Activated CD4-positive, CD25-positive, alpha-beta regulatory T cell (primary cell): ENCODE measurements at places on chromosomes 5 and 9.

DNA sequence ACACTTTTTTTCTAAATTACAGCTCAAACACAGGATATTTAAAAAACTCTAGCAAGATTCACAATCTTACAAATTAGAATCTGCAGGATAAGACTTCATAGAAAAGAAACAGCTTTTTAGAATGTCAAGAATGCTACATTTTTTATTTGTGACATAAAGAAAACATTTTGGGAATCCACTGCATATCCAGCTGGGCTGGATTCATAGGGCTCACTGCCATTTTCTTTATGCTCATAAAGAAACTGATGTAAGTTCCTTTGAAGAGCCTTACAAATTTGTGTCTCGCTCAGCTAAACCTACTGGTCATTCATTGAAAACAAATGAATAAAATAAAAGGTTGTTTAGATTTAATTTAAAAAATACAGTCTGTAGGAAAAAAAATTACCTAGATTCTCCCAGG lies 332.3 kb downstream of the TRPM3 start:
- no peak for DNase-seq

- DNase-seq = no peak
Observed at GRCh38 chr9:36855448-36856315, 178.4 kb downstream of the PAX5 start.

- DNase-seq = no peak
Observed at GRCh38 chr5:126515337-126515736, 79.7 kb downstream of the ALDH7A1 start.

DNA sequence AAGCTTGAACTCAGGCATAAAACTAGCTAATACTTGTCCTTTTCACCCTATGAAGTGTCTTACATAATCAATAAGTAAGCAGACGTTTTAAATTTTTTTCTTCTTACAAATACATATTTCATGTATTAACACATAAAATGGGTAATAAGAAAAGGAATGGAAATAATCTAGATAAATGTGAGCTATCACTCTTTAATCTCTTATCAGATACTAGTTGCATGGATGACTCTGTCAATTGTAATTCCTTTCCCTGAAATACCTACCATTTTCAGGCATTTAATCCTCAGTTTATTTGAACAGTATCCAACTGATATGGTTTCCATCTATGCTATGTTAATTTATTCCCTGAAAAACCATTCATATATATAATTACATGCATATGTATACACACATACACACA lies 166.0 kb upstream of the RGS7BP start:
- no peak for DNase-seq

DNA sequence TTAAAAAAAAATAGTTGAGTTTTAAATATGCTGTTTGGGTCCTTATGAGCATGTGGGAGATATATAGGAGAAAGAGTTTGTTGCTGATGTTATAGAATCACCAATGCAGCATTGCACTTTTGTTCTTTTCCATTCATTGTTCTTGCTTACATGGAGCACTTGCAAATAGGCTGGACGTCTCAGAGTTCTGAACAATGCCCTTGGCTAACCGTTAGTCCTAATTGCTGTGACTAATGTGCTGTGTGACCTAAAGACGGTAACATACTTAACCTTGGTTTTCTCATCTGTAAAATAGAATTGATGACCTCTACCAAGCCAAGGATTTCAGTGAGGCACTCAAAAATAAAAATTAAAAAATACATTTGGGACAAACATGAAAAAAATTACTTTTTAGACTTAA lies 29.8 kb downstream of the PIK3R1 start:
- DNase-seq = no peak

- no peak for DNase-seq
Observed at GRCh38 chr5:144478565-144478964, 307.9 kb downstream of the KCTD16 start.

- no peak for DNase-seq
Observed at GRCh38 chr5:154844809-154845208, 5.6 kb downstream of the FAXDC2 start.

GRCh38 chr9:132793606-132794580 lies 84.2 kb downstream of the AK8 start:
- DNase-seq = no peak

GRCh38 chr5:35004200-35004599 lies 43.5 kb downstream of the AGXT2 start:
- DNase-seq = no peak

DNA sequence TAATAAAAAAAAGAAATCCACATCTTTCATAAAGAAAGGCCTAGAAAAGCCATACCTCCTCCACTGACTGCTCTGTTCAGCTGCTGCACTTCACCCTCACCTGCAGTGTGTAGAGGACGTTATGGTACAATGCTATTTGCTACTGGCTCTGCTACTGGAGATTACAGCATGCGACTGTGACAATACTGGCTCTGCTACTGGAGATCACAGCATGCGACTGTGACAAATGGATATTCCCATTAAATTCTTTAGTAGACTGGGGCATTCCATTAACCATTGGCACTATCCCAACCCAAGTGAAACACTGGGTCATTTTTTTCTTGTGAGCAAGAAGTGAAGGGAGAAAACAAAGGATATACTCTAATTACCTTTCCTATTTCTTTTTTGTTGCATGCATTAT lies 1063.5 kb upstream of the DMAC1 start:
- DNase-seq = no peak

- DNase-seq = no peak
Observed at GRCh38 chr5:125249400-125249799, 503.0 kb upstream of the ZNF608 start.

DNA sequence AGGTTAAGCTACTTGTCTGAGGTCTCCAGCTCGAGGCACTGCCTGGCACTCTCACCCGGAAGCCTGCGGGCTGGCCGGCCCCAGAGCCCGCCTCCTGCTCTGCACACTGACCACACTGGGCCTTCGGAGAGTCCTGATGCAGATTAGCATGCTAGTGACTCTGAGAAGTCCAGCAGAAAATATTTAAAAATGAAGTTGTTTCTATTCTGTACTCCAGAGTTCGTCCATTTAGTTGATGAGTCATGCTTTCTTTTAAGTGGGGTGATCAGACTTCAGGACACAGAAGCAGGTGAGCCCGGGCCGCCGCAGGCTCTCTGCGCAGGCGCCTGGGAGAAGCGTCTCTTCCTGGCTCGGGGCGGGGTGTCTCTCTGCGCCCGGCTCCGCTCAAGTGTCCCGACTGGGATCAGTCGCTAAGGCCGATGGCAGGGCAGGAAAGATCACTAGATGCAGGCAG lies 32.5 kb downstream of the FAM240B start:
- DNase-seq = no peak

- no peak for DNase-seq
Observed at GRCh38 chr9:119083673-119084072, 285.6 kb downstream of the BRINP1 start.
